ENCODE measurements at places on chromosomes 2 and 18.

GRCh38 chr2:71785516-71785981, 332.2 kb downstream of the DYSF start:
- DNase-seq, result no peak

- no peak for DNase-seq
These were observed 62.5 kb upstream of the B3GNT2 start for GRCh38 chr2:62133320-62133823.

- DNase-seq, result no peak
These were observed 72.0 kb upstream of the FN1 start for GRCh38 chr2:215507836-215508235.

GRCh38 chr2:86400321-86400720, 40.9 kb upstream of the KDM3A start:
- DNase-seq, result no peak

DNA sequence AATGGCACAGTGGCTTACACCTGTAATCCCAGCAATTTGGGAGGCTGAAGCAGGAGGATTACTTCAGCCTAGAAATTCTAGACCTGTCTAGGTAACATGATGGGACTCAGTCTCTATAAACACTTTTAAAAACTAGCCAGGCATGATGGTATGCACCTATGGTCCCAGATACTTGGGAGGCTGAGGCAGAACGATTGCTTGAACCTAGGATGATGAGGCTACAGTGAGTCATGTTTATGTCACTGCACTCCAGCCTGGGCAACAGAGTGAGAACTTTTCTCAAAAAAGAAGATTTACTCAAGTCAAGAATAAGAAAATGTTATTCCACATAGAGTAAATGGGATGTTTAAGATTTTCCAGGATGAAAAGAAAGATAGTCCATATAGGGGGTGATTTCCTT, 158.6 kb downstream of the HNMT start:
- DNase-seq, result no peak

- no peak for DNase-seq
These were observed 610.0 kb downstream of the KCNJ3 start for GRCh38 chr2:155308367-155309009.

- no peak for DNase-seq
These were observed 114.1 kb upstream of the OTOS start for GRCh38 chr2:240254337-240255164.

- no peak for DNase-seq
These were observed 774.3 kb upstream of the HS6ST1 start for GRCh38 chr2:129092956-129093355.

DNA sequence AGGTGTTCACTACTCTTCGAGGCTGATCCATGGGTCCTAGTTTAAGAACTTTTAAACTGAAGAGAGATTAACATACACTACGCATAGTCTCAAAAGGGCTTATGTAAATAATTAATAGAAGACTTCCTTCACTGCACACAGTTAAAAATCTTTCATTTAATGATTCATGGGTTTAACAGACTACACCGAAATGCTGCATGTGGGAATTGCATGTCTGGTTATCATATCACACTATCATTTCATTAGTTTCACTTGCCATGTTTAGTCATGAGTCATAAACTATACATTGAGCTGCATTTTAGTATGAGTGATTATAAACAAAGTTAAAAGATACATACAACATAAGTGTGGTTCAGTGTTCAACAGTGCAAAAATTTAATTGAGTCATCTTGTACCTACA, 31.2 kb downstream of the GLS start:
- DNase-seq, result no peak

GRCh38 chr2:224518806-224519580, 66.2 kb downstream of the CUL3 start:
- no peak for DNase-seq

DNA sequence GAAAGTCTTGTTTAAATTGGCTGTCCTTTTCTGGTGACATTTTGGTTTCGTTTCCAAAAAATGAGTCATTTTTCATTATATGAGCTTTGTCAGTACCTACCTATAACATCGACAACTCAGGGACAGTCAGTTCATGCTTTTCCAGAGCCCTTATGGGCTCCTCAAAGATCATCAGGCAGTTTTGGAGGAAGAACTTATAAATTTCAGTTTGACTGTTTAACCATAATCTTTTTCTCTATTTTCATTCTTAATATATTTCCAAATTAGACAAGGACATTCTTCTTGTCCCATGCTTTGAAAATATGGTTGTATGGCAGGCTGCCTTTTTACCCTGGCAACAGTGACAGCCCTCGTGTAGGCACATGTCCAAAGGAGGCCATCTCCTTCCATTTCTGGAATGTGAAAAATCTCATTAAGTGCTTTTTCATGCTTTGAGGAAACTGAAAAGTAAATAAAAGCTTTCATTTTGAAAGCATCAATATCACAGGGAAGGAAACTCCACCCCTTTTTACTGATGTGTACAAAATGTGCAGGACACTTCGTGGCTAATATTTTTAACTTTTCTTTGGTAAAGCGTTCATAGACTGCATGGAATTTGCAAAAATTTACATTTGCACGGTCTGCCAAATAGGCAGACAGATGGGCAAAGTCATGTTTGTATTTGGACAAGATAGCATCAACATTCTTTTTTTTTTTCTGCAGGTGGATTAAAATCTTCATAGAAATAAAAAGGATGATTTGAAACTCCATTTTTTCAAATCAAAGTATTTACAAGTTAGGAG, 7.2 kb upstream of the PROC start:
- DNase-seq, result no peak

DNA sequence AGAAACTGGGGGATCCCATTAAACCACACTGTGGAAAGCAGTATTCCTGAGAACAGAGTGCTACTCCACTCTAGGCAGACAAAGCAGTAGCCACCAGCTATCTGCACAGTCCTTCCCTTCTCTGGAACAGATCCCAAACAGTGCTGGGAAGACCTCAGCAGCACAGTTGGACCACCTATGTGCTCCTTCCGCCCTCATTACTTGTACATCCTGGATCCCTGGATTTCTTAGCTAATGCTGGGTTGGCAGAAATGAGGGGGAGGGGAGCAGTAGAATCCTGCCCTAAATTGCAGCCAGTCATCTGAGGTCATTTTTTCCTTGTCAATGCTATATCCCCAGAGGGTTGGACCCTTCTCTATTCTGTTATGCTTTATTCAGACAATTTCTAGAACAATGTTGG, 13.8 kb upstream of the MALT1 start:
- no peak for DNase-seq

- no peak for DNase-seq
These were observed 35.4 kb downstream of the FBXO11 start for GRCh38 chr2:47870641-47871540.

GRCh38 chr2:79660557-79660956, 147.7 kb downstream of the CTNNA2 start:
- no peak for DNase-seq

GRCh38 chr2:114688241-114688640, 245.8 kb downstream of the DPP10 start:
- DNase-seq, result no peak

DNA sequence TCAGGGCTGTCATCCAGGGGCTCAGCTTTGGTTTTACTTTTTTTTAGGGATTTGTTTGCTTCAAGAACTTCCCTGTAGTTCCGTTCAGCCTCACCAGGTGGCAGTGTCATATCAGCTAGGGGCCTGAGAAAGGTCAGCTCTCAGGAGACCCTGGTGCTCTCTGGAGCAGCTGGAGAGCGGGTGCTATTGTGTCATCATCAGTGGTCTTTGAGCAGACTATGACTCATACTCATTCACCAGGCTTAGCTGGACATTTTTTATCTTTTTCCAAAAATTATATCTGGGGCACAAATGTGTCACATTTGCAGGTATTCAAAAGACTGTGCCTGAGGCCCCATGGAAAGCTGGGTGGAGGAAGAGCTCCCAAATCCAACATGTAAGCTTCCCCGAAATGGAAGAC, 24.4 kb downstream of the ZNF892 start:
- peak; percentile 44 for DNase-seq

GRCh38 chr2:47119001-47119400, 36.1 kb downstream of the STPG4 start:
- DNase-seq, result no peak

- DNase-seq, result no peak
These were observed 271 bp upstream of the RBM43 start for GRCh38 chr2:151261977-151262291.

- DNase-seq, result no peak
These were observed 26.6 kb upstream of the NEMP2 start for GRCh38 chr2:190561094-190561493.

DNA sequence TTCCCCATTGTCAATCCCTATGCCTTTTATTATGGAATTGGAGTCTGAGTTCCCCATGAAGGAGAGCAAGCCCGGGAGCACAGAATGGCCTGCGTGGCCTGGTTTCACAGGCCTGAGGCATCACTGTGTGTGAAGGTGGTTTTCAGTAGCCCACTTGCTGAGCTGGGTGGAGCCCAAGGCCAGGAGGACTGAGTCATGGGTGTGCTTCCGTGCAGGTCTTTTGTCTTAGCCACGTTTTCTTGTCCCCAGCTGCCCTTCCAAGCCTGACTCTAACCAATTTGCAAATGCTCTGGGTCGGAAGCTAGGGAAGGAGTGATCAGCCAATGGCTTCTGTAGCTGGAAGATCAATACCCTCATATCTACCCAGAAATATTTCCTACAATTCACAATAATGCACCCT, 119.2 kb downstream of the MAPK4 start:
- no peak for DNase-seq

DNA sequence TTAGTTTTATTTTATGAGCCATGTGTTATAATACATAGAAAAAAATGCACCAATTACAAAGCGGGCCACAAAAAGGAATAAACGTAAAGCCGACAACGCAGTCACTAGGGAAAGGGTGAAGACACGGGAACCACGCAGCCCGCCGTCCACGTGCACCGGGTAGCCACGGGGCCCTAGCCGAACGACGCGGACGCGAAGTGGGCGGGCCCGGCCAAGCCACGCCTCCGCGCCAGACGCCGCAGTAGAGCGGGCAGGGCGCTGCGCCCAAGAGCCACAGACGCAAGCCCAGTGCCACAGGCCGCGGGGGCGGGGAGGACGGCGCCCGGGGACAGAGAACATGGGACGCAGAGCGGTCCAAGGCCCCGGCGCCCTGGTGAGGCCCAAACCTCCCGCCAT, at the start of gene DUSP28:
Gene DUSP28, plus strand, starts transcription at position 274 of the 396 bp plus-strand sequence. CDS start 328 bp downstream, outside the sequence.
- peak; percentile 96 for DNase-seq

- DNase-seq, result no peak
These were observed 673.2 kb downstream of the TMEM182 start for GRCh38 chr2:103435010-103435409.

DNA sequence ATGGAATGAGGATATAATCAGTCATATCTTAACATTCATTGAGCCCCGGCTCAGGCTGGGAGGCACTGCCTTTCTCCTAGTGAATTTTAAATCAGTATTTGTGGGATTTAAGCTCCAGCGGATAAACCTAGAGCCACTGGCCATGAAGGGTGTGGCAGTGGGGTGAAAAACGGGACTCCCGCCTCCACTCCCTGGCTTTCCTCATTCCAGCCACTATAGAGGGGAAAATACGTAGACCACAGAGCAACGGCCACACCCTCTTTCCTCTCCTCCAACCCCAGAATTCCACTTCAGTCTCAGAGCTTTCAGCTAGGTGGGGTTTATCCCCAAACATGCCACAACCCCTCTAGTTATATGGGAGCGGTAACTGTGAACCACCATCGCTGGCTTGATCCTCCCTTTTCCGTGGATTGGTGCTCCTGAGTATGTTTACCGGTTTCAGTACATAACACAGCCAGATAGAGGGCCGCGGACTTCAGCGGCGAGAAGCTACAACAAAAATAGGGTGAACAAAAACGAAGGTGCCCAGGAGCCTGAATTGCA, 70.6 kb upstream of the ITGB6 start:
- peak; percentile 47 for DNase-seq

DNA sequence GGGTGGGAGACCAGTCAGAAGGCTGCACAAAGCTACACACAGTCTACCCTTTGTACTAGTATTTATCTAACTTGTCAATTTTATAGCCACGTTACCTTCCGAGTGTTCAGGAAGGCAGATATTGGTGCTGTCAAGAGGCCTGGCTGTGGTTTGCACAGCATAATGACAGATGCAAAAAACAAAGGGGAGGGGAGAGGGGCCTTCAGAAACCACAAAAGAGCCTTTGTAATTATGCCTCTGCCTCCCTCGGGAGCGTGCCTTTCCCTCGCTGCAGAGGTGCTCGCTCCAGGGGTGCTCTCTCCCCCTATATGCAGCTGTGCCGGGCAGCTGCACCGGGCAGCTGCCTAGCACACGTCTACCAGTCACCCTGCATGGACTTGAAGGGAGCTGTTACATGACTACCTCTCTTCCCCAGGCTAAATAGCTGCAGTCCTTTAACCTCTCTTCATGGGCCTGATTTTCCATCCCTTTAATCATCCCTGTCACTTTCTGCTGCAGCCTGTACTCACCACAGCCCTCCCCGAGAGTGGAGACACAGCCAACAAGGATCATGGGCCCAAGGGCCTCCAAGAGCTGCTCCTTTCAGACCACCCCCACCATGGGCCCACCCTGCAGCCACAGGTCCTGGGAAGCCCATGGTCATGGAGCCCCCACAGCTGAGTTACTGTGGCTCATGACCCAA, 168.4 kb upstream of the PKDCC start:
- no peak for DNase-seq

GRCh38 chr2:54520687-54521086, 64.6 kb downstream of the SPTBN1 start:
- no peak for DNase-seq

DNA sequence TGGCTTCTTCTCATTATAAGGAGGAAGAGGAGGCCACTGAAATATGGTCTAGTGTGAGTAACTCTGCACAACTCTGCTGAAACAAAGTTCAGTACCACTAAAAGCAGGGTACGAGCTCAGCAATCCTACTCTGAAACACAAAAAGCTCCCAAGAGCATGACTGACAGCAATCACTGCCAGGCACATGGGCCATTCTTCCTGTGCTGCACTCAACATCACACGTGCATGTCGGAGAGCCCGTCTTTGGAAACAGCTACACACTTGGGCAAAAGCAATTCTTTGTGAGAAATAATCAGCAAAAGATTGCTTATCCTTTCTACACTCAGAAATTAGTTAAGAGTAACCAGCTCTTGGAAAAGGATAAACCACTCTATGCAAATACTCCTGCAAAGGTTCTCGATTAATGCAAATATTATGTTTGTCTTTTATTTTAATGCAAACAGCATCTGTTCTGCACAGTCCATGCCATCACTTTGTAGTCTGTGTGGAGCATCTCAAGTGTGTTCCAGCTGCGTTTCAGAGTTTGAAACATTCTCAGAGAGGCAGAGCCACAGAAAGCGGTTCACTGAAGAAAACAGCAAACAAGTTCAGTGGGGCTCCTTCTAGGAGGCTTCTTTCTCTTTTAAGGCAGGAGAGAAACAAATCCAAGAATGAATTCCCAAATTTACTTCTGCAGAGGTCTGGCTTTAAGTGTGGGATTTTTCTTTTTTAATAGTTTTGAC, 145.0 kb downstream of the HDAC4 start:
- DNase-seq, result no peak

DNA sequence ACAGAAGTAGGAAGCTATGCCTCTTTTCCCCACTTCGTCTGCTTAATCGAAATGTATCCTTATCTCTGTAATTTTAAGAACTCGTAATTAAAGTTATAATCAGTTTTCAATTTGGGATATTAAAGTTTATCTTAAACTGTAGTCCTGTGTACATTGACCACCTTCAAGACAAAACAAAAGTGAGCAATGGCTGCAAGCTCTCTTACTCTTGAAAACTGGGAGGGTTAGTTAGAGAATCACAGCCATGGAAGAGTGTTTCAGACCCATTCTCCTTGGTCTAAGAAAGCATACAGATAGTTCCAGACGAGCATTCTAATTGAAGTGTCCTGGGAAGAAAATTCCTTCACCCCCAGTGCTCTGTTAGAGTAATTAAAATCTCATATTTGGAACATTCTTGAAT, 2.0 kb downstream of the KCMF1 start:
- DNase-seq, result no peak

Measured in Right ventricle myocardium superior (tissue), 1 donor.